Mesendoderm (in vitro differentiated cells): ENCODE measurements at places on chromosomes 6 and 20.

DNA sequence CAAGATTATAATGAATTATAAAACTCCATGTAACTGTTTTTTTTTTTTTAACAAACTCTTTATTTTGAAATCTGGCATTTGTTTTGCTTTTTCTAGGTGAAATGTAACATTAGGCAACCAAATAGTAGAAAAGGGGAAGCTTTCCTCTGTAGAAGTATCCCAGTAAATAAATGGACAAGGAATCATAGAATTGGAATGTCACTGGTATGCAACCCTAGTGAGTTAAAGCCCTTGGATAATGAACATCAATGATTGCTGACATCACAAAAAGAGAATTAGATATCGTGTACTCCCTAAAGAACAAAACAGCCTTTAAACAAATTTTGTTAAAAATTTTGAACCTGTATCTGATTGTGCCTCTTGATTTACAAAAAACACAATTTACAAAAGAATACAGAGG, 93.9 kb upstream of the OGFRL1 start:
- DNase-seq, result peak; percentile 60

GRCh38 chr6:10610289-10610688, 84.1 kb downstream of the C6orf52 start:
- no peak for DNase-seq

GRCh38 chr6:21914121-21914973, 320.8 kb downstream of the SOX4 start:
- DNase-seq, result no peak

- no peak for DNase-seq
Observed at GRCh38 chr6:127538750-127539264, 19.7 kb upstream of the MTCL3 start.

GRCh38 chr6:123821112-123821511, 17.4 kb downstream of the NKAIN2 start:
- no peak for DNase-seq

DNA sequence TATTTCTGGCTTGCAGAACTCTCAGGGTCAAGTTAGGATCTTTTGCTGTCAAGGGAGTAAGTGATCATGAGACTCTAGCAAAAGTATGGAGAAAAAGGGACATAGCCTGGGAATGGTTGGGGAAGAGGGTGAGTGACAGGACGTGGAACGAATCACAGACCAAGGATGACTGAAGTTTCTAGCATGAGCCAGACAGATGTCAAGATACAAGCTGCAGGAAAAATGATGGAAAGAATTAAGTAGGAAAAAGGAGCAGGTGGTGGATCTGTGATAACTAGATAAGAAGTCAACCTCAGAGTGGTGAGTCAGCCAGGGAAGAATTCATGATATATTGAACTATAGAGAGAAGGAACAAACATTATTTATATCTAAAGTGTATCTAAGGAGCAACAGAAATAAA, 159.8 kb upstream of the SYNDIG1 start:
- peak; percentile 29 for DNase-seq

GRCh38 chr6:22029171-22029570, 267.7 kb downstream of the PRL start:
- DNase-seq, result no peak

GRCh38 chr6:149181304-149181703, 136.2 kb upstream of the TAB2 start:
- DNase-seq, result no peak

DNA sequence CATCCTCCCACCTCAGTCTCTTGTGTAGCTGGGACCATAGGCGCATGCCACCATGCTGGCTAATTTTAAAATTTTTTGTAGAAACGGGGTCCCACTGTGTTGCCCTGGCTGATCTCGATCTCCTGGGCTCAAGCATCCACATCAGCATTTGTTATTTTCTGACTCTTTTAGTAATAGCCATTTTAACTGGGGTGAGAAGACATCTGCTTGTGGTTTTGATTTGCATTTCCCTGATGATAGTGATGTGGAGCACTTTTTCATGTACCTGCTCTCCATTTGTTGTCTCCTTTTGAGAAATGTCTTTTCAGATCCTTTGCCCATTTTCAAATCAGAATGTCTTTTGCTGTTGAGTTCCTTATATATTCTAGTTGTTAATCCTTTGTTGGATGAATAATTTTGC, 22.2 kb upstream of the TULP4 start:
- DNase-seq, result no peak

DNA sequence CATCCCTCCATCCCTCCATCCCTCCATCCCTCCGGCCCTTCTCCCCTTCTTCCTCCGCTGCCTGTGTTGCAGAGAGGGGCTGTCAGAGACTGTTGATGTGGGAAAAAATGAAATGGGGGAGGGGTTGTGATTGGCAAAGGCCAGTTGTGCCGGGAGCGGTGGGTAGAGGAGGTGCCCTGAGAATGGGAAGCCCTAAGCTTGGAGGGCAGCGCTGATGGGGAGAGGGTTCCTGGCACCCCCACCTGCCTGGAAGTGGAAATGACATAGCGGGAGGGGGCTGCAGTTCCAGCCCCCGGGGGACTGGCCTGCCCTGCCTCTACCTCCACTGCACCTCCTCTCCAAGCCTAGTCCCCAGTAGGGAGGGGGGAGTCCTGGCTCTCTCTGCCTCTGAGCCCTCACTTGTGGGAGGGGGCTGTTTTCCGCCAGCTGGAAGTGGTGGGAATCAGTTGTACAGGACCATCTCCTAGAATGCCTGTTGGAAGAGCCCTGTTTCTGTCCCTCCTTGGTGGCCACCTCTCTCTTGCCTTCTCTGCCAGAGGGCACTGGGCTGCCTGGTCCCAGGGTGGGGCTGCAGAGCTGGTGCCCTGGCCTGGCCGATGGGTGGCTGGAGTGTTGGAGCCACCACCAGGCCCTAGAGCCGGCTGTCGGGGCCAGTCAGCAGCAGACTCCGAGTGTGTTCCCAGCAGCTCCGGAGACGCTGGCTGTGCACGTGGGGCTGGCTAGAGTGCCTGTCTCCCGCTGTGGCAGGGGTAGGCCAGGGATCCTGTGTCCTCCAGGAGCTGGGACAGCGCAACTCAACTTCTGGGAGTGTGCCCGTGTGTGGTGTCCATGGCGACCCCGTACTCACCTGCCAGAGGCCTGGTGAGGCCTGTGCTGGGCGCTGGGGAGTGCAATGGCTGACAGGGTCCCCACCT, 1.5 kb downstream of the DLGAP4 start:
- DNase-seq, result no peak

- no peak for DNase-seq
Observed at GRCh38 chr6:145863988-145864616, 49.5 kb upstream of the FBXO30 start.

DNA sequence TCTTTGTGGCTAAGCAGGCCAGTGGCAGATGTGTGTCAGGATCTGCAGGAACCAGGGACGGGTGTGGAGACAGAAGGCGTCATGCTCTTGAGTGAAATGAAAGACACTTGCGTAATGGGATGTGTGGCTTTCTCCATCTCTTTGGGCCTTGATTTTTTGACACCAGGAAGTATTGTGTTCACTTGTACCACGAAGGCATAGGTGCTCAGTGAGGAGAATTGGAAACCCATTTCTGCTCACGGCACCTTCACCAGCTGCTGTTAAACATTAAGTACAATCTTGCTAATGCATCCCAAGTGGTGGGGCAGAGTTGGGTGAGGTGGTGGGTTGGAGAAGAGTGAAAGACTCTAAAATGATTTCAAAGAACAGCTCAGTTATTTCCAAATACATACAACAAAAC, 30.0 kb downstream of the GJA10 start:
- no peak for DNase-seq

GRCh38 chr20:52342913-52343312, 151.3 kb upstream of the ZFP64 start:
- no peak for DNase-seq

DNA sequence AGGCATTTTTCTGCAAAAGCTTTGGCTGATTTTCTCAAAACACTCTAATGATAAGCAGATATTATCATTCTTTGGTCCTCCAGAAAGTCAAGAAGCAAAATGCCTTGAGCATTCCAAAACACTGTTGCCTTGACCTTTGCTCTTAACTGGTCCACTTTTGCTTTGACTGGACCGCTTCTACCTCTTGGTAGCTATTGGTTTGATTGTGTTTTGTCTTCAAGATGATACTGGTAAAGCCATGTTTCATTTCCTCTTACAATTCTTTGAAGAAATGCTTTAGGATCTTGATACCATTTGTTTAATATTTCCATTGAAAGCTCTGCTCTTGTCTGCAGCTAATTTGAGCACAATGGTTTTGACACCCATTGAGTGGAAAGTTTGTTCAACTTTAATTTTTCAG, 35.6 kb upstream of the SDHAF4 start:
- DNase-seq, result no peak

- DNase-seq, result no peak
Observed at GRCh38 chr6:156776470-156776839, 723 bp upstream of the ARID1B start.

- no peak for DNase-seq
Observed at GRCh38 chr6:149393002-149393679, 6.9 kb upstream of the SUMO4 start.

GRCh38 chr20:6595704-6596103, 171.8 kb upstream of the BMP2 start:
- peak; percentile 41 for DNase-seq

- DNase-seq, result no peak
Observed at GRCh38 chr6:32387589-32388340, 16.1 kb upstream of the TSBP1 start.

- no peak for DNase-seq
Observed at GRCh38 chr6:150925590-150925928, 60.1 kb downstream of the MTHFD1L start.

DNA sequence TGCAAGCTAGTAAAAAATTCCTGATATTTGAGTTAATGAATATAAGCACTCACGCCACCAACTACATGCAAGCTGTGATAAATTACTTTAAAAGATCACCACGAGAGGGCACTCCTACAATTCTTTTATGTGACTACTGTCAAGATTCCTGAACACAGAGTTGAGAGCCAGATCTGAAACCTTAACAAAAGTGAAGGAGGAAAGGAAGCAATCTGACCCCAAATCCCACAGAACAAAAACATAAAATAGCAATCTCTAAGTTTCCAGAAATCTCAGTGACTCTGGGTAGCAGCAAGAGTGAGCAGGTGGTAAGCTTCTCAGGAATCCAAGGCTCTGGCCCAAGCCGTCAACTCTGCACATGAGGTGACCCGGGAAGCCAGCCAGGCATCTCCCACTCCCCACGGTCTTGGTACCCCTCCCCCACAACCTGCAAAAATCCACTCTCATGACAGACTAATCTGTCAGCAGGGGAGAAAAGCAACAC, 55.1 kb downstream of the STAU1 start:
- peak; percentile 72 for DNase-seq

DNA sequence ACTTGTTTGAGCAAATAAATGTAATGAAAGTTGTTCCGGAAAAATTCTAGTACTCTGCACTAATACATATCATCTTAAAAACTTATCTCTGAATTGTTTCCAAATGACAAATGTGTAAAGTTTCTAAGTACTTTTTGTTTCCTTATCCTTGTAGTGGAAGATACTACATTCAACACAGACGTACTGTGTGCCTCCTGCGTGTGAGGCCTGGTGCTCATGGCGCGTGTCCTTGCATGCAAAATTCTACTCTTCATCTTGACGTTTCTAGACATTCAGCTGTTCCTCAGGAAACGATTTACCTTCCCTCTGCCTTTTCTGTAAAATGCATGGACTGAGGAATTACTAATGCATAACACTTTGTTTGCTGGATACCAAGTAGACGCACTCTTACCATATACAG, 11.5 kb downstream of the DLL1 start:
- no peak for DNase-seq

DNA sequence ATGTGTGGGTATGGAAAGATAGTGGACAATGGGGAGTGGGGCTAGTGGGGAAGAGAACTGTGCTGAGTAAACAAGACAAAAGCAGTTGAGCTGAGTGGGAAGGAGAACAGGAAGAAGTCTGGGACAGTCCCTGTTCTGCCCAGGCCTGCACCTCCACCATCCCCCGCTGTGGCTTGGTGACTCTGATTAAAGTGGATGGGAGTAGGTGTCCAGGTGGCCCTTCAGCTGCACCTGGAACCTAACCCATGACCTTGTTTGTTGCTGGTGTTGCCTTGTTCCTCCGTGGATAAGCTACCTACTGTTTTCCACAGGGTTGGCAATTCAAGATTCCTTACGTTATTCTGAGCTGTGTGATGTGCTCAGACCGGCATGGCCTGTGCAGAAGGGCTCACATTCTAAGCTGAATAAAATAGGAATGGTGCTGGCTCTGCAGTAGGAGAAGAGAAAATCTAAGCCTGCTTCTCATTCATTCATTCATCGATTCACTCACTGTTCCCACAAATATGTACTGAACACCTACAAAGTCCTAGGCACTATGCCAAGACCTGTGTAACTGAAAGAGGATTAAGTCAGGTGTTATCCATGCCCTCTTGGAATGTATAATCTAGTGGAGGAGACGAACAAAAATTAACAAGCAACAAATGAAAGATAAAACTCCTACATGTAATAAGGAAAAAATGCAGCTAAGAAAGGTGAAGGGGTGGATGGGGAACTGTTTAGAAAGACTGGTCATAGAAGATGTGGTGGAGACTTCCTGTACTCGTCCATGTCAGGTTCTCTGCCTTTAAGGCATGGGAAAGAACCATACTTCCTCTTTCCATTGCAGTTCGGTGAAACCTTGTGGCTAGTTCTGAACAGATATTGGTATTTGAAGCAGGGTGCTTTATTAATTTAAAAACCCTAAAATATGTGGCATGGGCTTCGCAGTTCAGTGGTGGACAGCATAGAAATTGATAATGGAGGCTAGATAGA, 10.1 kb upstream of the CALHM6 start:
- no peak for DNase-seq

DNA sequence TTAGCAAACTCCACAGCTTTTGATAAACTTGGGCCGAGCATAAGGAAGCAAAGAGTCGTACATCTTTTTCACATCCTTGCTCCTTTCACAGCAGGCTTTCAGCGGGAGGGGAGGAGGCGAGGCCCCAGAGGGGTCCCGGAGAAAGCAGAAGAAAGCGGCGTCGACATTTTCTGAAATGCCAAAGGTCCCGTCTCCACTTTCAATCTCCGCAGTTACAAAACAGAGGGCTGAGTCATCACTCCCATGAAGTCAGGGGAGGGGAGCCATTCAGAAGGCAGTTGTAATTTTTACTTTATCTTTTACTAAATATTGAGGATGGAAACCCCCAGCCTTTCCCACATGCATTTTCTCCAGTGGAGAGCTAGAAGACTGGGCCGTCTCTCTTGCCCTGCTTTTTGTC, 174.2 kb upstream of the THBS2 start:
- peak; percentile 71 for DNase-seq

- no peak for DNase-seq
Observed at GRCh38 chr6:110284855-110285254, 73.3 kb downstream of the METTL24 start.

DNA sequence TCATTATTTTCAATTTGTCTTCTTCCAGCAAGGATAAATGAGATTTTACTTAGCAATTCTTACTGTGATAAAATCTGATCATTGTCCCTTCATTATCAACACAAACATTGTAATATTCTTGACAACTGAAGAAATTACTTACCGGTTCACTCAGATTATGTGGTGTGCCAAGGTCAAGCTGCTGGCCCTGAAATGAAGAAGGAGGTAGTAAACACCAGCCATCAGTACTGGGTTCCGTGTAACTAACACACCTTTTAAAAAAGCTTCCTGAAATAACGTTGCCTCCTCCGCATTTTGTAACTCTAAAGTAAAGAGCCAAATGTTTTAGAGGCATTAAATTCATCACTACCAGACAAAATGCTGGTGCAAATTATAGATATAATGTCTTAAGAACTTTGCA, 7.4 kb downstream of the ROS1 start:
- no peak for DNase-seq

- peak; percentile 36 for DNase-seq
Observed at GRCh38 chr6:51618563-51618962, 468.9 kb downstream of the PKHD1 start.

GRCh38 chr6:151391471-151392413, at the start of gene ZBTB2:
TSS of gene ZBTB2 (minus strand) at chr6:151391559. CDS start at chr6:151373637, 17,922 bp downstream.
- peak; percentile 95 for DNase-seq
